NCI-H510A treated with DMSO at 0.1 percent for 48 hours (cell line): ENCODE measurements at places on chromosomes 12 and 14.

- DNase-seq, result no peak
Observed at GRCh38 chr12:106106061-106106566, 32.6 kb downstream of the NUAK1 start.

- peak; percentile 11 for DNase-seq
Observed at GRCh38 chr12:52867642-52868041, 18.8 kb upstream of the KRT78 start.

DNA sequence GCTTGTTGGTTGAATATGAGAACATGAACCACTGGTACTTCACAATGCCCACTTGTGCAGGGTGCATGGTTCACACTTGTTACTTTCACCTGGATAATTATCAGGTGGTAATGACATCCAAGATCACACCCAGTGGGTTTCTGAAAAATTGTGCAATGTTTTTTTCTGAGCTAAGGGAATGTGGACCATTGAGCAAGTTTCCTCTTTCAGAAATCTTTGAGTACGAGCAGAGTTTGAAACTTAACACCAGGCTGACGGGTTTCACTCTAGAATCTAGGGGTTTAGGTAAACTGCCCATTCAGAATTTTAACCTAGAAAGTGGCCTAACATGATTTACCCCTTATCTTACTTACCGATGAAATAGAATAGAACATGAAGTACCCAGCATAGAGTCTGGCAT is 389.6 kb downstream of the PAWR start:
- no peak for DNase-seq

- peak; percentile 23 for DNase-seq
Observed at GRCh38 chr12:29783773-29784666, at the start of gene TMTC1. TMTC1 (minus strand) TSS chr12:29783942; CDS start chr12:29783751, 191 bp downstream.

GRCh38 chr12:78880078-78880477 is 15.5 kb downstream of the SYT1 start:
- DNase-seq, result no peak

- no peak for DNase-seq
Observed at GRCh38 chr12:22304341-22304740, 30.2 kb downstream of the ST8SIA1 start.

GRCh38 chr14:24775950-24776349 is 142.0 kb upstream of the GZMB start:
- DNase-seq, result no peak

- peak; percentile 85 for DNase-seq
Observed at GRCh38 chr12:130137040-130138018, 24.9 kb upstream of the FZD10 start.

GRCh38 chr12:124318278-124319020 is 23.6 kb downstream of the RFLNA start:
- DNase-seq, result no peak

DNA sequence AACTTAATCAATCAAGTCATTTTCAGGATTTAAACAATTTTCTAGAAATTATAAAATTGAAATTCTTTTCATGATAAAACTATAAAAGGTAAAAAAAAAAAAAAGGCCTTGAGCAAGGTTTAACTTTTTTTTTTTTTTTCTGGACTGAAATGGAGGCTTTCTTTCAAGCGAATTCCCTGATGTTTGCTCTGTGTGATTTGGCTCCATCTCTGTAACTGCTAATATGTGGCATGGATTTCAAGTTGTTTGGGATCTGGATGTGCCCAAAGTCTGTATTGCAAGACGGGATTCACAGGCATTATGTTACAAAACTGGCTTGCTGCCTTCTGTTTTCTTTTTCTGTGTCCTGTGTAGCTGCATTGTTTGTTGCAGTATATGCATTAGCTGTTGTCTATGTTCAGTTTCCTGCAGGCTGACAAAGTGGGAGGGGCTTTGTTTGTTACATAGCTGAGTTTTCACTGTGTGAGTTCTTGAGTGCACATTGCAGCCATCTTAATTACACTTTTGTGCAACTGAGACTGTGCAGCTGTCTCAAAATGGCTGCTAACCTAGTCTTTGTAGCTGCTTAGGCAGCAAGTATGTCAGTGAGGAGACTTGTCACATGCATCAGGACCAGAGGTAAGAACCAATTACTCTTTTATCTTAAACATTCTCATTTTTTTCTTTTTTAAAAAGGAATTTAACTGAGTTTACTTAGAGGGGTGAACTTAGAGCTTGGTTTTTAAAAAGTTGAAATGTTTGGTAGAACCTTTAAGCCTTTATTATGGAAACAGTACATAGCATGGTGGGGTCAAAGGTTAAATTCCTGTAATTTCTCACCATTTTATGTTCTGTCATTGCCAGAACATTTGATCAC is 19.5 kb downstream of the ATF7IP start:
- DNase-seq, result peak; percentile 66

GRCh38 chr12:132571051-132571450 is 39.3 kb downstream of the LRCOL1 start:
- DNase-seq, result no peak

- no peak for DNase-seq
Observed at GRCh38 chr12:31655208-31655607, 4.3 kb upstream of the ETFBKMT start.
